ENCODE measurements at places on chromosomes 7 and 10.
A peak's percentile ranks its signal among the peaks of the same experiment; 100 is the strongest.

DNA sequence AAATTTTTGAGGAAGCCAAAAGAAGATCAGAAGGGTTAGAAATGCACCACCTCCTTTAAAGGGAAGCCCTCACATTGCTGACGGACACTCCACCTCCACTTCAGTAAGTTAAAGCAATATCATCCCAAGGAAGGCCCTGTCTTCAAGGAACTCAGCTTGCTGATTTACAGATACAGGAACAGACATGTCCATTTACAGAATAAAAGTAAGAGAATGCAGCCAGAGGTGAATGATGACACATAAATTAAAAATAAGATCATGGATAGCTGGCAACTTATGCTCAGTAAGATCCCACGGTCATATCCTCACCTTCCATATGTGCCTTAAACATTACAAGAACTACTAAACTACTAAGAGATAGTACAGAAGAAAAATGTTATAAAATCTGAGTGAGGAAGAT lies 20.4 kb downstream of the GRB10 start:
- DNase-seq = no peak

- DNase-seq = peak; percentile 66
Observed at GRCh38 chr7:131652934-131653333, 96.5 kb upstream of the PODXL start.

DNA sequence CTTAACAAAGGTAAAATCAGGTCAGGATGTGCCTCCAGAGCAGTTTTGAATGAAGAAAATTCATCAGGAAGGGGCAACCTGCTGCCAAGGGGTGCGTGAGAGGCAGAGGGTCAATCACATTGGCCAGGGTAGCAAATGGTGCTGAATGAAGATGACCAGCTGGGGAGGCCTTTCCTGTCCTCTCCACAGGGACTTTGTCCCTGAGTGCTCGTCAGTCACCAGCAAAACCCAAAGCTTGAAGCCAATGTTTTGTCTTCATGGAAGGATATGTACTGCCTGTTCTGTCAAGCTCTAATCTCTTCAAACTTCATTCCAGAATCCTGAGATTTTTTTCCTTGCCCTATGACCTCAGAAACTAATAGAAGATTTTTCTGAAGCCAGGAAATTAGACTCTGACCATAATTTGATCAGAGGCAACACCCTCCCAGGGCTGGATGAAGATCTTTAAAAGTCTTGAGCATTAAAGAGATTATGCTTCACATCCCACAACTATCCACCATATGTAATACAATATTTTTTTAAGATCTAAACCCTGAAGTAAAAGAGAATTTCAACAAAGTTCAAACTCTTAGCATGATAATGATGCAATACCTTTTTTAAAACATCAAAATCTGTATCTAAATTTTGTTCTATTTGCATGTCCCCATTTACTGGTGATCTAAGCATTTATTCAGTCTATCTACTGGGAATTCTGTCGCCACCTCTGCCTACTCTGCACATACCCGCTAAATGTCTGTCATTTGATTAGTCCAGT lies 243.0 kb downstream of the SNX13 start:
- peak; percentile 54 for DNase-seq

DNA sequence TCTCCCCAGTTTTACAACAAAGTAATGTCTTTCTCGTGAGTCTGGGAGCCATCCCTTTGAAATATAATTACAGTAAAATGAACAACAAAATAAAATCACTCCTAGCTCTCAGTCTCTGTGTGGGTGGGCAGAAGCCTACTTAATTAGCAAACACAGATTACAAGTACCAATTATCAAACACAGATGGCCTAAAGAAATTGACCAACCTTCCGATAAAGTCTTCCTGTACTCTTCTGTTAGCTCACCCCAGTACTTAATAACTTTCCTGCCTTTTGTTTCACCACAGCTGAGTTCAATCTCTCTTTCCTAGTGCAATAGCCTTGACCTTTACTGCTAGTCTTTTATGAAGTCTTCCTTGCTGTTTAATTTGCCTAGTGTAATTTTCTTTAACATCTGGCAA lies 719.2 kb upstream of the MBL2 start:
- DNase-seq = no peak

DNA sequence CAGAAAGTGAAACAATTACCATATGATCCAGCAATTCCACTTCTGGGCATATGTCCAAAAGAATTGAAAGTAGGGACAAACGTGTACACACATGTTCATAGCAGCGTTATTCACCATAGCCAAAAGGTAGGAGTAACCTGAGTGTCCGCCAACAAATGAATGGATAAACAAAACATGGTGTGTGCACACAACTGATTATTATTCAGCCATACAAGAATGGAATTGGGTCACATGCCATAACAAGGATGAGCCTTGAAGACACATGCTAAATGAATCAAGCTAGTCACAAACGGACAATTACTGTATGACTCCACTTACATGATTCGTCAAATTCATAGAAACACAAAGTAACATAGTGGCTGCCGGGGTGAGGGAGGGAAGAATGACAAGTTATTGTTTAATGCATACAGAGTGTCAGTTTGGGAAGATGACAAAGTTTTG lies 4.1 kb upstream of the OIT3 start:
- peak; percentile 19 for DNase-seq

DNA sequence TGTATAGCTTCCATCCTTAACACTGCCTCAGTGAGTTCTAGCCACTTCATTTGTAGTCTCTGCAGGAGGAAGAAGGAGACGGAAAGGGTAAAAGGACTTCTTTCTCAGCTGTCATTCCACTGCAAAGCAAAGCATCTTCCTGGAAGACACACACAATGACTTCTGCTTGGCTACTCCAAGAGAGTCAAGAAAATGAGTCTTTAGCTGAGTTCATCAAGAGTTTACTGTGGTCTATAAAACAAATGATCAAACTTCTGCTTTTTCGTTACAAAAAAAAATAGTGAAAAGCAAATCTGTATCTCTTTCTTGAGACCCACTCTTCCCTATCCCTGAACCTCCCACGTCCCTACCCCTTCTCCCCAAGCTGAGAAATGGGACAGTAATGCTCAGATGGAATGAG lies 205.0 kb upstream of the AHR start:
- DNase-seq = no peak

DNA sequence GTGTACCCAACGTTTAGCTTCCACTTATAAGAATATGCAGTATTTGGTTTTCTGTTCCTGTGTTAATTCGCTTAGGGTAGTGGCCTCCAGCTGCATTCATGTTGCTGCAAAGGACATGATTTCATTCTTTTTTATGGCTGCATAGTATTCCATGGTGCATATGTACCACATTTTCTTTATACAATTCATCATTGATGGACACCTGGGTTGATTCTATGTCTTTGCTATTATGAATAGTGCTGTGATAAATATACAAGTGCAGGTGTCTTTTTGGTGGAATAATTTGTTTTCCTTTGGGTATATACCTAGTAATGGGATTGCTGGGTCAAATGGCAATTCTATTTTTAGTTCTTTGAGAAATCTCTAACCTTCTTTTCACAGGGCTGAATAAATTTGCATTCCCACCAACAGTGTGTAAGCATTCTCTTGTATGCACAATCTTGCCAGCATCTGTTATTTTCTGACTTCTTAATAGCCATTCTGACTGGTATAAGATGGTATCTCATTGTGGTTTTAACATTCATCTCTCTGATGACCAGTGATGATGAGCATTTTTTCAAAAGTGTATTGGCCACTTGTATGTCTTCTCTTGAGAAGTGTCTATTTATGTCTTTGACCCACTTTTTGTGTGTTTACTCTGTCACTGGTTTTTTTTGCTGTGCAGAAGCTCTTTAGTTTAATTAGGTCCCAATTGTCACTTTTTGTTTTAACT lies 72.5 kb upstream of the CC2D2B start:
- peak; percentile 67 for DNase-seq

DNA sequence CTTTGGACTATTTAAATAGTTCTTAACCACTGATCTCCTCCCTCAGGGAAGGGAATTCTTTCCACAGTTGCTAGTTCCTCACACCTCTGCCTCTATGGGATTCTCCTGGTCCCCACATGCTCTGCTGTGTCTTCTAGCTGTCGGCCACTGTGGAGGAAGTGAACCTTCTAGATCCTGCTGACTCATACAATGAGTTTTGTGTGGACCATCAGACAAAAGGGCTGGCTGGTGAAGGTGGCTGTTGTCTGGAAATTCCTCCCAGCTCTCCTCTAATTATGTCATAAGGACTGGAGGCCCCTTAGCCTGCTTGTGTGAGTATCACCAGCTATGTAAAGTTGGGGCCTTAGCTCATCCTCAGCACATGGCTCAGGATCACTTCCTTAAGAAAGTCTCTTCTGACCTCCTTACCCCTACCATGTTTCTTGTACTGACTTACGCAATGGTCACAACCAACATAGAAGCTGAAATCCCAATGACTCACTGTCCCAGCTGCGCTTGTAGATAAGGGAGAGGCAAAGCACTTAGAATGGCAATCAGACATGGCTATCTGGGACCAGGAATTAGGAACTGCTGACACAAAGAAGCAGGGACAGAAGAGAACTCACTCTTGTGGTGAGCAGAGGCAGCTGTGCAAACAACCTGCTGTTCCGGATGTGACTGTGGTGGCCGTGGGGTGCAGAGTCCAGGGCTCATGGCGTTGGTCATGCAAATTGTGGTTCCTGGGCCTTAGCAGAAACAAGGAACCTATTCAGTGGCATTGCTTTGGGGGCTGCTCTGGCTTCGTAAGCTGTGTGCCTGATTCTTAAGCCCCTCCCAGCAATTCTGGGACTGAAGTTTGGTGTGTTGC lies 2.5 kb upstream of the MACC1 start:
- peak; percentile 70 for DNase-seq

- peak; percentile 27 for DNase-seq
Observed at GRCh38 chr7:124155432-124156022, 122.7 kb upstream of the TMEM229A start.

- DNase-seq = peak; percentile 49
Observed at GRCh38 chr10:74949034-74949832, 122.8 kb downstream of the KAT6B start.

GRCh38 chr7:49089717-49090116 lies 165.4 kb downstream of the CDC14C start:
- DNase-seq = no peak

DNA sequence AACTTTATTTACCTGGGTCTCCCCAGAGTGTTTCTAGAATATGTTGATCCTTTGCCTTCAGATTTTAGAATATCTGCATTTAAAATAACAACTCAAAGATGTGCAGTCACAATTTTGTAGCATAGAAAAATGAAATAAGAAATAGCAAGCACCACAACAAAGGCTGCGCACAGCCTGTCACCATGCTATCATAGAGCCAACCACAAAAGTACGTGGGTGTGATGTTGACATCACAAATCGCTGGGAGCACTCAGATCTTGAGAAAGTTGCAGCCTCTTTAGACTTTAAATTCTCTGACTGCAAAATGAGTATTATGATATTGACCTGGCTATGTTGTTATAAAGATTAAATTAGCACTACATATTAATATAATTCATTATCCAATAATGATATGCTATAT lies 177.9 kb downstream of the TNS3 start:
- no peak for DNase-seq

DNA sequence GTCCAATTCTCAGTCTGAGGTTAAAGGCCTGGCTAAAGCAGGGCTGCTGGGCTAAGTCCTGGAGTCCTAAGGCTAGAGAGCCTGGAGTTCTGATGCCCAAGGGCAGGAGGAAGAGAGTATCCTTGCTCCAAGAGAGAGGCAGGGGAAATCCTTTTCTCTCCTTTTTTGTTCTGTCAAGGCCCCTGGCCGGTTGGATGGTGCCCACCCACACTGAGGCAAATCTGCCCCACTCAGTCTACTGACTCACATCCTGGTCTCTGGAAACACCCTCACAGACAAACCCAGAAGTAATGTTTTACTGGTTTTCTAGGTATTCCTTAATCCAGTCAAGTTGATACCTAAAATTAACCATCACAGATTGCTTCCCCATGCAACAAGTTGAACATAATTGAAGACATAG lies 23.0 kb downstream of the ZNF518A start:
- DNase-seq = no peak

- no peak for DNase-seq
Observed at GRCh38 chr7:116165717-116166116, 44.6 kb upstream of the TES start.

GRCh38 chr7:77330169-77330882 lies 85.8 kb downstream of the GSAP start:
- DNase-seq = peak; percentile 41

DNA sequence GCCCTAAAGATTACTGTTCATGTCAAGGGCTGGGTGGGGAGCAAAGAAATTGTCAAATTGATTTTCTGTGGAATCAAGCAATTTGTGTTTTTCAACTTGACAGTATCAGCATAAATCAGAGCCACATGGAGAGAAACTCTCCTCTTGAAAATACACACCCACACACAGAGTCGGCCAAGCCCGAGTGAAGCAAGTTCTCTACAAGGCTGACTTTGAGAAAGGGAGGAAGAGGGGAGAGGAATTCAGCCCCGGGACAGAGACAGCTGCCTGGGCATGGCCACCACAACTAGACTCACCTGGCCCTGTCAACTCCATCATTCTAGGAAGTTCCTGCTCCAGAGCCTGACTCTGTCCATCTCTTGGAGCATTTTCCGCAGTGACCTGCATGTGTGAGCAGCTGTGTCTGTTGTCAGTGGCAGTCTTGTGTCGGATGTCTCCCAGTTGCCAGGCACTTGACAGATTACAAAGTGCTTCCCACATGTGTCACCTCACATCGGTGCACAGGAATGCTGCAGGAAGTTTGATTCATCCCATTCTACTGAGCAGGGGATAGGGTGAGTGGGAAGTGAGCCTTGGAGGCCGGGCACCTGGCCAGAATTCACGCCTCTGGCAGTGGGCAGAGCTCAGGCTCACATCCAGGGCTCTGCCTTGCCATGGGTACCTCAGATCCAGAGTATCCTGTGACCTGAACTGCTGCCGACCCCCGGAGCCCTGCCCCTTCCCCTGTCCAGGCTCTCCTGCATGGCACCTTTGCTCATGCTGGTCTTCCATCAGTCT lies 37.9 kb downstream of the ADAM12 start:
- DNase-seq = peak; percentile 98

GRCh38 chr7:148581624-148582023 lies 8.9 kb upstream of the C7orf33 start:
- no peak for DNase-seq

- DNase-seq = no peak
Observed at GRCh38 chr7:68247571-68247970, 1250.9 kb downstream of the TYW1 start.

GRCh38 chr7:1578513-1578912 lies 8.7 kb upstream of the PSMG3 start:
- DNase-seq = no peak

GRCh38 chr7:2371329-2371728 lies 16.7 kb downstream of the EIF3B start:
- no peak for DNase-seq

GRCh38 chr7:76424413-76425111 lies at the start of gene ZP3:
ZP3 (plus strand) TSS chr7:76424950; CDS start chr7:76424965, 15 bp downstream.
- no peak for DNase-seq

DNA sequence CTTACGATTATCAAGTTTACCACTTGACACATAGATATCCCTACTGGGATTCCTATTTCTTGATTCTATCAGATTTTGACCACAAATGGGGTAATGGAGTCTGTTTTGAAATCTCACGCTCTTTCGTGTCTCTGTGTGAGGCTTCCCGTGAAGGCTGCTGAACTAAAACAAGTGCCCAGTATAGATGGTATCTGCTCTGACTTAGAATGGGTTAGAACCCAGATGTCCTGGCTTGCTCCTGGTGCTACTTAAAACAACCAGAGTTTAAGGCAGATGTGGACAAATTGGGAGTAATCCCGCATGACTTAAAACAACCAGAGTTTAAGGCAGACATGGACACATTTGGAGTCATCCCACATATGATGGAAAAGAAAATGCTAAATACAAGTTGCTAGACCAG lies 85.9 kb downstream of the FAM204A start:
- DNase-seq = no peak

Measured in fibroblast of skin of back (primary cell).